ENCODE measurements at places on chromosomes 12 and 14.

DNA sequence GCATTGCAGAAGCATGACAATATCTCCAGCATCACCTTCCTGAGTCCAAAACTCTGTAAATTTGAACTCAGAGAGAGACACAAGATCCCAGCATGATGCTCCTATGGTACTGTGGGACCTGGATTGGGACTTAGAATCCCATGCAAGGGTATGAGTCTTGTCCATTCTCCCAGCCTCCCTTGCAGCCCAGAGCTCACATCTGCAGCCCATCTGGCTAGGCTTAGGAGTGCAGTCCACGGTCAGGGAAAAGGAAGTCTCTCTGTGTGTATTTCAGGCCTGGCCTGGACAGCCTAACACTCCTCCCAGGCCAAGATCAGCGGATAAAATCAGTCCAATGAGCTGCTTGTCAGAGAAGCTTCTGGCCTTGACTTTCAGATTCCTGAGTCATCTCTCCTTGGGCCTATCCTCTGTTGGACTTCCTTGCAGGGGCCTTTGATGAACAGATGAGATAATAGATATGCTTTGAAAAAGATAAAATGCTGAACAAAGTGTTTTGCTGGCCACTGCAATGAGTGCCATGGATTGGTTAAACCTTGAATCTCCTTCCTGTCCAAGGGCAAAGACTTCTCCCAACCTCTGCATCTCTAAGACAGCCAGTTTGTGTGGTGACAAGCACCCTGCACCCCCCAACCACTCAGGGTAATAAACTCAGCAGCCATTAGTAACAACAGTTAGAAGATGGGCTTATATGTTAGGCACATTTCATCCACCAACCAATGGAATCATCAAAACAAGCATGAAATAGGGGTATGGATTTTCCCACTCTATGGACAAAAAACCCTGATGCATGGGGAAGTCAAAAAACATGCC is 412.8 kb upstream of the TBX3 start:
- no peak for DNase-seq

- DNase-seq, result no peak
Observed at GRCh38 chr14:31189346-31190218, 18.0 kb downstream of the HECTD1 start.

DNA sequence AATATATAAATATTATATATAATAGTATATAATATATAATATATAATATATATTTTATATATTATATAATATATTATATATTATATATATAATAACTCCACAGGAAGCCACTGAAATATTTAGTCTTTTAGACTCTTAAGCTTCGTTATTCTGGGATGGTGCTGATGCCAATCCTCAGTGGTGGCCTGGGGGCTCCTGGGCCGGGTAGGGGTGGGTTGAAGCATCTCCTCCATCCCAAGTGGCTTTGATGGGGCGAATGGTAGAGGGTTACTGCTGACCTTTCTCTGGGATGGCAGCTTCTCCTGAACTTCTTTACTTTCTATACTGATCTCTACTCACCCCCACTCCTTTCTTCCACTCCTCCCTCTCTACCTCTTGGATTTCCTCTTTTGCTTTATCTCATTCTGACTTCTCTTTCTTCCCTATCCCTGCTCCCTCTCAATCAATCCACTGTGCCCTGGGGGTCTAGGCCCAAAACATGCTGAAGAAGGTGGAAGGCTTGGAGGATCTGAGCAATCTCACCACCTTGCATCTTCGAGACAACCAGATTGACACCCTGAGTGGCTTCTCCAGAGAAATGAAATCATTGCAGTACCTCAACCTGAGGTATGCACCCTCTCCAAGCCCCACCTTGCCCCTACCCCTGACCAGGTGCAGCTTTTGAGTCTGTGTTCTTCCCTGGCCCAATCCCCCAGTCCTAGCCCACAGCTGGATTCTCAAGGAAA is 4.8 kb upstream of the ENO2 start:
- no peak for DNase-seq

DNA sequence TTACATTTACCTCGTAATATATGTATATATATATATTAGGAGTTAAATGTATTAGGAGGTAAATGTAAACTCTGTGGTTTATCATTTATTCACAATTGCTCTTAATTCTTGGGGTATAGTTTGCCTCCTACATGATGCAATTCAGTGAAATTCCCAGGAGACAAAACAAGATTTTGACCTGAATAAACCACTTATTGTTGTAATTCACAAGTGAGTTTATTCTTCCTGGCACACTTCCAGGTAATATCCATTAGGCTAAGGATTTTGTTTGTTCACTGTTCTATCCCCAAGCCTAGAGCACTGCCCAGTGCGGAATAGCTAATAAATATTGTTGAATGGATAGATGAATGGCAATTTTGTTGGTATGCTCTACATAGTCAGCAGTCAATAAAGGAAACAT is 3.0 kb downstream of the SMIM10L1 start:
- no peak for DNase-seq

- DNase-seq, result no peak
Observed at GRCh38 chr12:108526482-108527165, 11.5 kb downstream of the FICD start.
